Effector CD4-positive, alpha-beta T cell (primary cell): ENCODE measurements at places on chromosomes 7 and 10.

- no peak for DNase-seq
Observed at GRCh38 chr10:35916791-35917190, 274.7 kb upstream of the FZD8 start.

- DNase-seq: no peak
Observed at GRCh38 chr7:34044734-34045353, 139.5 kb downstream of the BMPER start.

GRCh38 chr10:129464251-129464650, 2.8 kb upstream of the MGMT start:
- DNase-seq: no peak

DNA sequence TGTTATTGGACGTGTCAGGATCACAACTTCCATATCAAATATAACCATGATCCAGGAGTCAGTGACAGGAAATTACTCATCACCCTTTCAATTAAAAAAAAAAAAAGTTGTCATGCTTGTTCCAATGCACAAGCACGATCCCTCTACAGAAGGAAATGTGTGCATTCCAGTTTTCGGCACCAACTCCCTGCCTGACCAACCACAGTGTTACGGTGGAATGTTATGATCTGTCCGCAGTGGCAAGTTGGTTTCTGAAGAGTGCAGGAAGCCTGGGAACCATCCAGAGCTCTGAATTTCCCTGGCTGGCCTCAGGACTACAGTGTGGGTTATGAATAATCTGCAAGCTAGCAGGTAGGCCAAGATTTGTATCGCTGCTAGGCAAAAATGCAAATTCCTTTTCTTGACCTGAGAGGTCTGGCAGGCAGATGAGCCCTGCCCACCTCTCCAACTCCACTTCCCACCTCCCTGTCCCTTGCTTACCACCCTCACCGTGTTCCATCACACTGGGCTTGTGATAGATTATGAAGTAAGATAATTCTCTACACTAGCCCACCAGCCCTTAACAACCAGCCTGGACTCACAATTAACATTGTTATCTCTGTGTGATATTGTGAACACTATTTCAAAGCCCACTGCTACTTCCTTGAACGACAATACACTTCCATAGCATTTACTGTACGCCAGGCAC, 20.4 kb downstream of the FRMPD2 start:
- DNase-seq: no peak

GRCh38 chr10:35416619-35417312, 80.5 kb downstream of the CCNY start:
- no peak for DNase-seq
